LoVo (cell line): ENCODE measurements at places on chromosomes 3 and 15.

- no peak for DNase-seq
These were observed 19.9 kb downstream of the TAMM41 start for GRCh38 chr3:11826628-11827265.

GRCh38 chr15:69068157-69068556 lies 53.7 kb downstream of the NOX5 start:
- DNase-seq: no peak

GRCh38 chr3:150090006-150090405 lies 119.3 kb upstream of the PFN2 start:
- DNase-seq: no peak

DNA sequence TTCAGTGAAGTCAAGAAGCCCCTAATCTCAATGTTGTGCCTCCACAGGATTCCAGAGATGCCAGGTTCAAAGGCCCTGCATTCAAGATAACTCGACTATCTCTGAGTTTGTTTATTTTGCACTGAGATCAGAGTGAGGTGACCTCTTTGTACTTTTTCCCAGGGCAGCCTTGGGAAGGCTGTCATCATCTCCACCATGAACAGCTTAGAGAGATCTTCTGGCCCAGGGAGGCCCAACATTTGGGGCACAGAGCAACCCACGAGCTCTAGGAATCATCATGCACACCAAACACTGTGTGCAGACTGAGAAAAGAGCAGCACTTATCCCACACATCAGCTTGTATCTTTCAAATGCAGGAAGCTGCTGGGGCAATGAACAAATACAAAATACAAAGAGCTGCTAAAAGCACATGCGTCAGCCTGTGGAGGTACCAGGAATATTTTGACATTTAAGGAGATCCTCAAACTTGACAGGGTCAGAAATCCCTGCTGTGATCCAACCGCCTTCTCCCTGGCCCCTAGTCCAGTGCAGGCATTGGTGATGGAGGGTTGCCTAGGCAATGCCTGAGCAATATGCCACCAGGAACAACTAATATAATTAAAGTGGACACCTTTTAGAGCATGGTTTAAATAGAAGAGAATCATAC lies 33.6 kb downstream of the TRIM42 start:
- DNase-seq: no peak

GRCh38 chr15:68498076-68498475 lies 66.1 kb upstream of the ITGA11 start:
- no peak for DNase-seq

DNA sequence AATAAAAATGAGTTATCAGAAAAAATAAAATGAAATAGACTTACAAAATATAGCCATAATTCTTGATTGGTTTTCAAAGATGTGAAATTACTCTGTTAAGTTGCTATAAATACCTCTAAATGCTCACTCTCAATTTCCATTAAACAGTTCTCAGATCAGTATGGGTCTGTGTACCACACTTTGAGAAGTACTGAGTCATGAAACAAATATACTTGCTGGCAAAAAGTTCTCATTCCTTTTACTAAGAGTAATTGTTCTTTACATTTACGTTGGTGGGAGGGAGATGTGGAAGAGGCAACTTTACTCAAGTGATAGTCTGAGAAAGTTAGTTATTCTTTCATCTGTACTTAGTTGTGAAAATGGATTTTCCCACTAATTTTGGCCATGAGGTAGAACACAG lies 96.3 kb downstream of the ZNF385D start:
- no peak for DNase-seq

GRCh38 chr3:6132684-6133432 lies 728.1 kb upstream of the GRM7 start:
- DNase-seq: no peak

GRCh38 chr3:105387122-105387751 lies 20.5 kb downstream of the ALCAM start:
- no peak for DNase-seq

DNA sequence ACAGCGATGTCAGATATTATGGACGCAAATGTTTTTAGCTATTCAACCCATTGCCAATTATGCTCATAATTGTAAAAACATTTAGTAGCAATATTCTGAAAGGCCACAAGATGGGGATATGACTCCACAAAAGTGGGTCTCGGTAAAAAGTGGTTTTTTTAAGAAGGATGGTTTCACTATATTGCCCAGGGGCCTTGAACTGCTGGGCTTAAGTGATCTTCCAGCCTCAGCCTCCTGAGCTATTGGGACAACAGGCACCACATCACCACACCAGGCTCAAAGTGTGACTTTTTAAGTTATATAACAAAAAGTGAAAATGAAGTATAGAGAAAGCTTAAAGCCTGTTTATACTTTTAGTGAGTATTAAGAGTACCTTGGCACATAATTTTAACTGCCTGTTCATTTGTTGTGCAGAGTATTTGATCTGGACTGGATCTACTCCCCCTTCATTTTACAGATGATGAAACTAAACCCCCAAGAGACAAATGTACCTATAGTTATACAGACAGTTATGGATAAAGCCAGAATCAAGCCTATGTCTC lies 9.4 kb downstream of the NAA50 start:
- peak; percentile 51 for DNase-seq

DNA sequence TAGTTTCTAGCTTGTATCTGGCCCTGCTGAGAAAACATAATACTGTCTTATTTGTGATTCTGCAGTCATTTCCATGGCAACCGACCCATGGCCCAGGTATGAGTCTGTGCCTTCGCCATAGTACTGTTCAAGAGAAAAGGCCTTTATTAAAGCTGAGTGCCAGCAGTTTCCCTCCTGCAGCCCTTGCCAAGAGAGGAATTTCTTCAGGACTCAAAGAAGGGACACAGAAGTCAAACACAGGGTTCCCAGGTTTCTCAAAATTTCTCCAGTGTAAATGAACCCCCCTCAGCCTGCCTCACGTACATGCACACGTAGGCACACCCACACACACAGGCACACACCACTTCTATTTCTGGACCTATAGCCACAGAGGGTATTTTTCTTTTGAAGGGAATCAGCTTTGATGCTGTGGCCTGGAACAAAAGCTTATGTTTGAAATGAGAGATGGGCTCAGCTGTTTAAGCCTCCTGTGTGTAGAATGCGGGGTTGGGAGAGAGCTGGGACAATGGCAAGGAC lies 269.2 kb downstream of the PDCD6IP start:
- DNase-seq: no peak

DNA sequence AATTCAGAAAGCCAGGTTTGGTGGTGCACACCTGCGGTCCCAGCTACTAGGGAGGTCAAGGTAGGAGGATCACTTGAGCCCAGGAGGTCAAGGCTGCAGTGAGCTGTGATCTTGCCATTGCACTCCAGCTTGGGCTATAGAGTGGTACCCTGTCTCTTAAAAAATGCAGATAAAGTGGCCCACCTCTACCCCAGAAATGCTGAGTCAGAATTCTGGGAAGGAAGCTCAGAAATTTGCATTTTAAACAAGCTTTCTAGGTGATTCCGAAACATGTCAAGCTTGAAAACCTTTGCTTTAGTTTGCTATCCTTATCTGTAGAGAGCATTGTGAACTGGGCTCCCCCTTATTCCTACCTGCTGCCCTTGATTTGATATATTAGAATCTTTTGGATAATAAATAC lies 7.7 kb downstream of the MED12L start:
- no peak for DNase-seq

DNA sequence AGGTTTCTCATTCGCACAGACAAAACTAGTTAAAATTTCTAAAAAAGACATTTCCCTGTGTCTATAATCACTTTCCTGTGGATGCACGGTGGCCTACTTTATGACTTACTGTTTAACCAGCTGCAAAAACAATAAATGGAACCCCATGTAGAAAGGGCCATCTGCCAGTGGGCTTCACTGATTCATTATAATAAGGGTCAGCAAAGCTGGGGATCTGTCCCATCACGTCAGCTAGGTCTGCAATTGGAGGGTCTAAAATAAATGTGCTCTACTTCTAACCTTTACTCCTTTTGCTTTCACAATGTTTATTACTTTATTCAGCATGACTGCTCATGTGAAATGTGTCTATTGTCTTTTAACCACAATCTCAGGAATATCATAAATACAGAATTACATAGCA lies 43.1 kb upstream of the NMD3 start:
- DNase-seq: no peak

DNA sequence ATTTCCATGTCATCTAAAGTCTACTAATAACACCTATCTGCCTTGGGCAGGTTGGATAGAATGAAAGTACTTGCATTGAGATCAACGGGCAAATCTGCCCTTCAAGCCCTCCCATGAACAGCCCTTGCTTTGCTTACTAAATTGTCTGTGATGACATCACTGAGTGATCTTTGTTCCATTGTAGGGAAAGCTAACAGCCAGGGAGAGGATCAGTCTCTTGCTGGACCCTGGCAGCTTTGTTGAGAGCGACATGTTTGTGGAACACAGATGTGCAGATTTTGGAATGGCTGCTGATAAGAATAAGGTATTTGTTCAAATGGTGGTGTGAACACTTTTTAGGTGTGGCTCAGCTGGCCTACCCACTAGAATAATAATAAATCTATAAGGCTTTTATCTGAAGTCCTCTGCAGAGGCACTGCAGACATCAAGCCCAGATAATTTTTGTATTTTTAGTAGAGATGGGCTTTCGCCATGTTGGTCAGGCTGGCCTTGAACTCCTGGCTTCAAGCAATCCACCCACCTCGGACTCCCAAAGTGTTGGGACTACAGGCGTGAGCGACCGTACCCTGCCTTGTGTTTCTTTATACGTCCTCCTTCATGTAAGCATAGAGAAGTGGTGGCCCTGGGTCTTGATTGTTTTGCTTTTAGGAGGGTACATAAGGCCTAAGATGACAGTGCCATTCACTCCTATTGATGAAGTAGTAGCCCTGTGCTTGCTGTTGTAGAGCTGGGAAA lies 5.7 kb downstream of the PCCB start:
- DNase-seq: no peak

- DNase-seq: no peak
These were observed 157.8 kb upstream of the ROPN1 start for GRCh38 chr3:124149771-124150170.

GRCh38 chr3:46102780-46103130 lies 75.5 kb upstream of the XCR1 start:
- DNase-seq: no peak

DNA sequence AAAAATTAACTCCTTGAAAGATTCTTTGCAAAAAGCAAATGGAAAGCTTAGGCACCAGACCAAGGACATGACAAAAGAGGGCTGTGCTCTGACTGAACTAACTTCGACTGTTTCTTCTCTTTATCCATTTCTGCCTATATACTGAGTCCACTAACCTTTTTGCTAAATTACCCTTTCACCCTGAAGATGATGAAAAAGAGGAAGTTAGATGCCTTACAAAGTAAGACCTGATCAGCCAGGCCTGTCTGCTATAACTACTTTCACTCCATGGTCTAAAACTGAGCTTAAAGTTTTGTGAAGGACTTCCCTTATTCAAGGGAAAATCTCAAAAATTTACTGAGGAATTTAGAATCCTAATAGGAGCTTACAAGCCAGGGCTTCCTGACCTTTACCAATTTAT lies 6.2 kb upstream of the IGSF10 start:
- no peak for DNase-seq

DNA sequence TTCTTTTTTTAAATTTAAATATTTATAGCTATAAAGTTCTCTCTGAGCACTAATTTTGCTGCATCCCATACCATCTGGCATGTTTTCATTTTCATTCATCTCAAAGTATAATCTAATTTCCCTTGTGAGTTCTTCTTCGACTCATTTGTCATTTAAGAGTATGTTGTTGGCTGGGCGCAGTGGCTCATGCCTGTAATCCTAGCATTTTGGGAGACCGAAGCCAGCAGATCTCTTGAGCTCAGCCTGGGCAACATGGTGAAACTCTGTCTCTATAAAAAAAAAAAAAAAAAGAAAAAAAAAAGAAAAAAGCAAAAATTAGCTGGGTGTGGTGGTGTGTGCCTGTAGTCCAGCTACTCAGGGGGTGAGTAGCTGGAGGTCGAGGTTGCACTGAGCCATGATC lies 34.8 kb downstream of the MAP1A start:
- no peak for DNase-seq

GRCh38 chr15:49145651-49146609 lies 9.5 kb downstream of the COPS2 start:
- DNase-seq: peak; percentile 63

DNA sequence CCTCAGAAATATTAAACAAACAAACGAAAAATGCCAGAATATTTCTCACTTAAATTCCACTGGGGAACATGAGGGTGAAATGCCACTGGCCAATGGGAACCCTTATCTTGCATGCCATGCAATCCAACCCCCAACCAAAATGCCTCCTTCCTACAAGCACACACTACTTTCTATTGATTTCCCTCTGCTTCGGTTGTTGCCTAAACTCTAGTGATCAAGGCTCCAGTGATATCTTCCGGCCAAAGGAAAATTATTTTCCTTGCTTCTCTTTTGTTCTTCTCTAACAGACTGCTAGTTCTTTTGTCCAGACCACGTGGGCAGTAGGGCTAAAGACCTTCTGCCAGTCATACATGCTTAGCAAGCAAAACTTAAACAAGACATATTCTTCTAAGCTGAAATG lies 115.7 kb downstream of the TMCC1 start:
- no peak for DNase-seq

DNA sequence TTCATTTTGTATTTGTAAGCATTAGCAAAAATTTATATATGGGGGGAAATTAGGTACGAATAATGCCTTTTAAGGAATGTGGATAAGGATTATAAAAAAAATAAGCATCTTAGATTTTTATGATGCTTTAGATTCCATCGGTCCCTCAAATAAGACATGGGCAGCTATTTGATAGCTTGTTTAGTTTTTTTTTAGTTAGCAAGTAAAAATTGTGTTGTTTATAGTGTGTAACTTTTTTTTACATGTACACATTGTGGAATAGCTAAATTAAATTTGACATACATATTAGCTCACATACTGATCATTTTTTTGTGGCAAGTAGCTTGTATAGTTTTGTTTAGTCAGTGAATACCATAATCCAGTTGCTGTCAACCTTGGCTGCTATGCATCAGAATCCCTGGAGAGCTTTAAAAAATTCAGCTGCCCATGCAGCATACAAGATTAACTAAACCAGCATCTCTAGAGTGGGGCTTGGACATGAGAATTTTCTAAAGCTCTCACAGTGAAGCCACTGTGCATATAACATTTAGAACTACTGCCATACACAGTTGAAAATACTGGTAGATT lies 53.9 kb downstream of the TMOD3 start:
- no peak for DNase-seq

DNA sequence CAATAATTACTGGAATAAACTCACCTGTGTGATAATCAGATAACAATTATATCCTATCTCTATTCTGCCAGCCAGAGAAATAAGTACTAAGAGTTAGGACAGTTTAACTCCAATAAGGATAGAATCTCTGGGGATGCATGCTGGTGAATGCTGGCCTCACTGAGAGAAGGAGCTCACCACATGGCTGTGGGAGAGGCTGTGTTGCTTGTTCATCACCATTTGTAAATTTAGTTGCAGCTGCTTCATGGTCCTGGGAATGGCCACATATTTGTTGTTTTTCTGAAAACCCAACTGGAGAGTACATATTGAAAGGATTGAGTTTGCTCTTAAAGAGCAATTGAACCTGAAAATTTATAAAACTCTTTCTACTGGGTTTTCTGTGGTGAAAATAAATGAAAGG lies 207.3 kb downstream of the NECTIN3 start:
- DNase-seq: no peak

DNA sequence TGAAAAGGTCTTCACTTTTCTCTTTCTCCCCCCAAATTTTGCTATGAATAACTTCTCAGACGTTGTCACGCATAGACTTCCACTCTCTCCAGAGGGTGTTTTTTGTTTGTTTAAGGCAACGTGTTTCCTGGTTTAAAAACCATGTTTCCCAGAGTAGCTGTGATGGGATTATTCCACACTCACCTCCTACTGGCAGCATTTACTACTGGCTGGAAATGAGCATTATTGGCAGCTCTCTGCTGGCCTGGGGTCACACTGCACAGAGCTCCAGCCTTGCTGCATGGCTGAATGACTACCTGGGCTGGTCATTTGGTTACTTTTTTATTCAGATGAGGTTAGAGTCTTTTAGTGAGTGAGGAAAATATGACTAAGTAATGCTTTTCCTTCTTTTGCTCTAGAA lies 65.2 kb downstream of the RARB start:
- DNase-seq: no peak
